ENCODE measurements at places on chromosomes 2 and 18. TPM values are rescaled to one million over a fixed set of nuclear protein-coding genes. Genes with fewer than 3 reads are reported as not detected.

MAPRE3 gene
- 27.4 TPM for total RNA-seq

NGEF gene
- not detected for total RNA-seq

YPEL5 gene
- total RNA-seq: 80.8 TPM

CDCA7 gene
- total RNA-seq: 1.3 TPM

DNA sequence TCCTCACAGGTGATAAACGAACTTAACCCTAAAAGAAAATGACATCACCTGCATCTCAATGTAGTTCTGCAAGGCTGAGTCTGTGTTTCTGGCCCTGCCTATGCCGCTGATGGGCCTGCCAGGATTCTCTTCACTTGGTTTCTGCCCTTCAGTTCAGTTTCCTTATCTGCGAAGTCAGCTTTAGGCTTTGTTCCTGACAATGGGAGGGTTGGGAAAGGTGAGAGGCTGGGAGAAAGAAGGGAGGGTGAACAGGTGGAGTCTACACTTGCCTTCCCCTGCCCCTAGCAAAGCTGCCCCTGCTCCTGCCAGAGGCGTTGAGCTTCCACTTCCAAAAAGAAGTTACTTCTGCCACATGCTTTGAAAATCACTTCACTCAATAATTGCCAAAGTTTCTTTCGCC lies 124.0 kb upstream of the APCDD1 start:
- no peaks in the 10 kb centered on the region for H3K36me3 ChIP-seq
- H3K27me3 ChIP-seq: no peaks in the 10 kb centered on the region
- no peaks in the 10 kb centered on the region for H3K4me1 ChIP-seq
- DNase-seq: no peak
- no peak overlapping the region for H3K4me3 ChIP-seq

GRCh38 chr2:119550346-119550745 lies 6.1 kb downstream of the CFAP221 start:
- H3K27ac ChIP-seq: no peak overlapping the region
- no peaks in the 10 kb centered on the region for H3K36me3 ChIP-seq
- no peak for DNase-seq
- no peaks in the 10 kb centered on the region for H3K4me1 ChIP-seq

DNA sequence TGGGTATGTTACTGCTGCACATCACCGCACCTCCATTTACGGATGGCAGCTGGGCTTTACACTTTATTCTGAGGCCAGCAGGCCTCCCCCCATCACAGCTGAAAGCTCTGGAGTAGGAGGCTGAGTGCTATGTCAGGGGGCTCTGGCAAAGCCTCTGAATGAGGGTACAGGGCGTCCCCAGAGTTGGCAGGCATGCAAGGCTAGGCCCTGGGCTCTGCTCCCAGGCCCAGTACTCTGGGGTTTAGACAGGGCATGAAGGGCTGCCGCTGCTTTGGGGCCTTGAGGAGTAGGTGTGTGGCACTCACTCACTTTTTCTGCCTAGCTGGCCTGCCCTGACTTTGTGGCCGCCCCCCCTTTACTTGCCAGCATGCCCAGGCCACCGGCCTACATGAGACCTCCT lies 90.8 kb downstream of the WDSUB1 start:
- peak; percentile 54 for DNase-seq
- H3K4me3 ChIP-seq: no peak overlapping the region
- peak overlapping the region; percentile 47 for H3K27ac ChIP-seq
- H3K36me3 ChIP-seq: peaks cover 89% of the 10 kb centered on the region
- H3K27me3 ChIP-seq: no peaks in the 10 kb centered on the region
- H3K4me1 ChIP-seq: peaks cover 24% of the 10 kb centered on the region

DNA sequence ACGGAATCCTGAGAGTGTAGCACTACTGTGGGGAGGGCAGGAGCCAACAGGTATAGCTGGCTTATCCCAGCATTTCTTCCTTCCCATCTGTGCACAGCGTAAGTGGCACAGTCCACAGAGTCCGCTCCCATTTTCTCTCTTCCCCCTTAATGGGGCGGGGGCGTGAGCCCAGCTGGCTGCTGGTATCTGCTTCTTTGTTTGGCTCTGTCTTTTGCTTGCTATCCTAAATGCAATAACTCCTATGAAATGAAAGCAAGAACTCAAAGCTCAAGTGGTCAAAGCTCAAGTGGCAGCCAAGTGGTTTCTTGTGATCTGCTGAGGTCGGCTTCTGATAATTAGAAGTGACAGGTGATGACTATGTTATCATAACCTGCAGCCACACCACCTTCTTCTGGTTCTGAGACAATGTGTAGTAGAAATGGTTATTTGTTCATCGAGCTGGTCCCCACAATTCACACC lies 192.7 kb downstream of the PLCL1 start:
- H3K36me3 ChIP-seq: no peaks in the 10 kb centered on the region
- no peak overlapping the region for H3K27ac ChIP-seq
- H3K27me3 ChIP-seq: no peaks in the 10 kb centered on the region
- peaks cover 42% of the 10 kb centered on the region for H3K4me1 ChIP-seq

DNA sequence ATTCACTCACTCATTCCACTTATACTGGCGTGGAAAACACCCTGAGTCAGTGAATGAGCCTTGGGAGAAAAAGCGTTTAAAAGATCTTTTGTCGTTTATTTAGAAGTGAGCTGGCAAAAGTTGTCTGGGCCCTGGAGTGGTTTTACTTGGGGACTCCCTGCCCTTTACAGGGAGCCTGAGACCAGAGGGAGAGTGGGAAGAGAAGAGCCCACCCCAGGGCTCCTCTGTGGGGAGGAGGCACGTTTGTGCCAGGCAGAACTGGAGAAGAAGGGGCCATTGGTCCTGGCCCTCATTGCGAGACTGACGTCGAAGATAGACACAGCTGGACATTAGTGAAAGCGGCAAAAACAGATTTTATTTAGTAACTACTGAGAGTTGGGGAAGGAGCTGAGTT lies 25.7 kb downstream of the DCDC2C start:
- H3K27ac ChIP-seq: no peak overlapping the region
- no peaks in the 10 kb centered on the region for H3K36me3 ChIP-seq
- no peaks in the 10 kb centered on the region for H3K4me1 ChIP-seq
- no peaks in the 10 kb centered on the region for H3K27me3 ChIP-seq
- no peak overlapping the region for H3K4me3 ChIP-seq
- DNase-seq: no peak

- peaks cover 4% of the 10 kb centered on the region for H3K4me1 ChIP-seq
Measured at GRCh38 chr2:73759904-73760303, 20.0 kb downstream of the DUSP11 start.

- no peak overlapping the region for H3K4me3 ChIP-seq
- H3K36me3 ChIP-seq: no peaks in the 10 kb centered on the region
- H3K4me1 ChIP-seq: no peaks in the 10 kb centered on the region
- H3K27me3 ChIP-seq: no peaks in the 10 kb centered on the region
- no peak overlapping the region for H3K27ac ChIP-seq
Measured at GRCh38 chr2:62577994-62578781, 72.2 kb upstream of the TMEM17 start.

GRCh38 chr2:30223413-30223874 lies 7.9 kb upstream of the LBH start:
- DNase-seq: peak; percentile 11
- peak overlapping the region; percentile 5 for H3K27ac ChIP-seq
- H3K4me3 ChIP-seq: no peak overlapping the region
- H3K36me3 ChIP-seq: no peaks in the 10 kb centered on the region
- H3K27me3 ChIP-seq: no peaks in the 10 kb centered on the region
- H3K4me1 ChIP-seq: peaks cover 38% of the 10 kb centered on the region

DNA sequence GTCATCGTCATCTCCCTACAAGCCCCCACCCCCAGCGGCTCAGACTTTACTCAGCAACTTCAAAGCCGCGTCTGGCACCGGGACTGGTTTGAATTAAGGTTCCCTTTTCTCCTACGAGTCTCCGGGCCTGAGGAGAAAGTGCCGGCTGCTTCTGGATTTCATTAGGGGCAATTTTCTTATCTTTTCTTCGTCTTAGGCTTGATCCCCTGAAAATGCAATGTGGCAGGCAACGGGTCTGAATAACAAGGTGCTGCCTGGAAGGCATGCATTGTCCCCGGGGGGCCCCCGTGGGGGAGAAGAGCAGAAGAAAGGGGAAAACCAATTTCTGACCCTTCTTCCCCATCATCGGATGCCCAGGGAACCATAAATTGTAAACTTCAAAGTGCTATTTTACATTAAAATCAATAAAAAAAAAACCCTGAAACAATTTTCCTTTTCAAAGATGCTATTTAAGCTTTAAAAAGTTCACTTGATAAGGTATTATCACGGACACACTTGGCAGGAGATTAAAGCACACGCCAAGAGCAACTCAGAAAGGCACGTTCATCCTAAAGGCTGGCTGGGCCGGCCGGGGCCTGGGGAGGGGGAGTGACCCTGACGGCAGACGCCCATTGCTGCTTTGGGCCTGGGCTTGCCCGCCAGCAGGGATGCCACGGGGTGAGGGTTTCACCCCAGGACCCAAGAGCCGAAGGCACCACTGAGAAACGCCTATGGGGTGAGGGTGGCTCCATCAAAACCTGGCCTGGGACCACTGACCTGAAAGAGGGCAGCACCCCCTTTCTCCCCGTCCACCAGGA lies 230.4 kb downstream of the TWIST2 start:
- no peak overlapping the region for H3K4me3 ChIP-seq
- H3K36me3 ChIP-seq: peaks cover 57% of the 10 kb centered on the region
- H3K27ac ChIP-seq: no peak overlapping the region
- H3K27me3 ChIP-seq: no peaks in the 10 kb centered on the region

Data from heart left ventricle (tissue), 16 donors.